ENCODE measurements at places on chromosomes 5 and 9.

- no peak for DNase-seq
Measured at GRCh38 chr5:112534611-112535255, 115.7 kb upstream of the EPB41L4A start.

GRCh38 chr9:131640438-131641137 is 95.3 kb downstream of the PRRT1B start:
- no peak for DNase-seq

GRCh38 chr5:180109920-180110319 is 38.4 kb upstream of the RNF130 start:
- no peak for DNase-seq

DNA sequence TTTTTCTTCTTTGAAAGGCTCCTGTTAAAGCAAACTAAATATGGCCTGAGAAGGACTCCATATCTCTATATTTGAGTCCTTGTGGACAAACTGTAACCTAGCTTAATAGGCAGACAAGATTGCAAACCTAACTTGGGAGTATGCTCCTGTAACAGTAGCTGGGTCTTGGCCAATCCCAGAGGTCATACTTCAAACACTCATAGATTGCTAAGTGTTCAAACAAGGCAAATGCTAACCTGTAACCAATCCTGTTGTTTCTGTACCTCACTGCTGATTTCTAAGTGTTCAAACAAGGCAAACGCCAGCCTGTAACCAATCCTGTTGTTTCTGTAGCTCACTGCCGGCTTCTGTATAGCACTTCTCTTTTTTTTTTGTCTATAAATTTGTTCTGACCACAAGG is 50.6 kb upstream of the CLK4 start:
- DNase-seq = no peak

DNA sequence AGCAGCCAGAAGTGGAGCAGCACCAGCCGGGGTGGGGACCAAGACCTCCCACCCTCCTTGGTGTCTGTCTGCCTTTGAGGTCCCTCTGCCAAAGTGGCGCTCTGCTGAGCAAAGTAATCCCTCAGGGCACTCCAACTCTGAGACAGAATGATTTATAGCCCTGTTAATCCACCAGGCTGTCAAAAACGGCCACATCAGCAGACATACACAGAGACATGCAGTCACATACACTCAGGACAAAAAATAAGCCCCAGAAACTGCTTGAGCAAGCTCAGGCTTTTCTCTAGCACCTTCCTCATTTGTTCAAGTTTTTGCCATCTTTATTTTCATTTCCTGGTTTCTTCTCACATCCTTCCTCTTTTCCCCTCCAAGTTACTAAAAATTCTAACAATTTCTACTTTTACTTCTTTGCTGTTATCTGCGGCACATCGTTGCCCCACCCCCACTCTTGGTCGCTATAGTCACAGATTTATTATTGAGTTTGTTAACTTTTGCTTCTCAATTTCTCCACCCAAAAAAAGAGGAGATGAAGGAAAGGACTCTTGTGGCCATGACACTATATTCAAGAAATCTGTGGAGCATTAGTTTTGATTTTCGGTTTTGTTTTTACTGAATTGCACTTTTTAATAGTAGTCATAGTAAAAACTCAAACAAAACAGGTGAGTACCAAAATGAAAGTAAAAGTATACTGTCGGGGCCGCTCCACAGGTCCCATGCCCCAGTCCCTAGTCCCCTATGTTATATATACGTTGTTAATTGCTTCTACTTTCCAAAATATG is 17.4 kb upstream of the ADRB2 start:
- no peak for DNase-seq

GRCh38 chr5:89128906-89129625 is 246.1 kb upstream of the MEF2C start:
- no peak for DNase-seq

DNA sequence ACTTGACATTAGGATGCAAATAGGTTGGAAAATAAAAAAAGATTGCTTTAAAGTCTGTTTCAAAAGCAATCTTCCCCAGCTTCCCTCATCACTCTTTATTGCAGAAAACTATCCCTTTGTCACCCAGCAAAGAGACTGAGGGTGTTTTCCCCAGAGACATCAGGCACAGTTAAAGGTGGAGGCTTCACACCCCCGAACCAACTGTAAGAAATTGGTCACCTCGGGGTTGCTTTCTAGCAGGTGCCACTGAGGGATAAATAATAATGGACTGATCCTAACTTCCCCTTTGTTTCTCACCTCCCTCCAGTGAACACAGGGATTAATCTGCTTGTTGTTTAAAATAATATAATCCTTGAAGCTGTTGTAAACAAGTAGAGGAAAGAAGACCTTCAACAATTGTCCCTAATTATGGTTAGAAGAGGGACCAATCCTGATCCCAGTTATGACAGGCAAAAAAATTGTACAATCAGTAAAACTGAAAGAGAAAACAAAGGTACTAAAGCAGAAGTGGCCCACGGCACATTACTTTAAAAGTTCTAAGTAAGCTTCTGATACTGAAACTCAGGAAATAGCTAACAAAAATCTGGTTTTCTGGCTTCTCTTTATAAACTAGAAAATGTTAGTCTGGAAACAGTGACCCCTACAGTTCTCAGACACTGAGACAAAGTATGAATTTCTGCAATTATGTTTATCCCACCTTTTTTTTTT is 6.6 kb upstream of the PCSK1 start:
- DNase-seq = no peak

DNA sequence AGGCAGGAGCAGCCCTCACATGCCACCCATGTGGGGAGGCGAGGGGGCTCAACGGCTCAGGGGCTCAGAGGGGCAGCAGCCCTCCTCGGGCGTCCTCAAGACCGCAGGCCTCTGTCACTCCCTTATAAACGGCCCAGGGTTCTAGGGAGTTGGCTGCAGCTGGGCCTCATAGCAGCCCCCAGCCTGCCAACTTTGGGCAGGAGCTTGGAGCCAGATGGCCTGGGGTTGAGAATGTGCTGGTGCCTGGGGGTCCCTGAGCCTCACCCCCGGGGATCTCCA is 51.0 kb upstream of the RNU6ATAC start:
- no peak for DNase-seq
